ENCODE measurements at places on chromosomes 5 and 9.

GRCh38 chr5:6734781-6735180 lies 21.5 kb downstream of the TENT4A start:
- no peak for DNase-seq

DNA sequence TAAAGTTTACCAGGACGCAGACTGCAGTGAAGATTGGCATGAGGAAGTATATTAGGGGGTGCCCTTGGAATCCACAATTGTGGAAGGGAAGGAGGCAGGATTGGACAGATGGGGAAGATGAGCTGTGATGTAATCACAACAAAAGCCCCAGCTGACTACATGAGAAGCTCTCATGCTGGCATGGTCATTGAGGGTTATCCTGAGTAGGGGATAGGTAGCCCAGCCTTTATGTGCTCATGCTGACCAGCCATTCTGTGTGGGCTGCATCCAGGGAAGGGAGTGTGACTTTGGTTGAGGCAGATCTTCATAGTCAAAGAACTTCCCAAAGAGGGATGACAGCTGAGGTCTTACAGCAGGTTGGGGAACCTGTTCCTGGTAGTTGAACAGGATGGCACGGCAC lies 52.0 kb upstream of the RANBP6 start:
- no peak for DNase-seq

GRCh38 chr5:144691936-144692335 lies 521.3 kb downstream of the KCTD16 start:
- no peak for DNase-seq

- no peak for DNase-seq
Measured at GRCh38 chr5:16981700-16982099, 45.6 kb upstream of the MYO10 start.

DNA sequence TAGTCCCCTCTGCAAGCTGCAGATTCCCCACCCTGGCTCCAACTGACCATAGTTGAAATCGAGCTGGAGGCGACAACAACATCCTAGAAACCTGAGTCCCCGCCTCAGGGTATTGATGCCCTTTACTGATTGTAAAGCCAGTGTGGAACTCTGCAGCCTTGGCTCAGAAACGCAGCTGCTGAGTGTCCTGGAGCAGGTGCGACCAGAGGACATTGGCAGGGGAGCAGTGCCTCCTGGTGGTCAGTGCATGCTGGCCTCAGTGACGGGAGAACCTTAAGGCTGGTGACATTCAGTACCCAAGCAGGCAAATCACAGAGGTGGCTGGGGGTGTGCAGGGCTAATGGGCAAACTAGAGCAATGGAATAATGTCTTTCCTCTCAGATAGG lies 20.4 kb upstream of the ZNF354B start:
- no peak for DNase-seq

DNA sequence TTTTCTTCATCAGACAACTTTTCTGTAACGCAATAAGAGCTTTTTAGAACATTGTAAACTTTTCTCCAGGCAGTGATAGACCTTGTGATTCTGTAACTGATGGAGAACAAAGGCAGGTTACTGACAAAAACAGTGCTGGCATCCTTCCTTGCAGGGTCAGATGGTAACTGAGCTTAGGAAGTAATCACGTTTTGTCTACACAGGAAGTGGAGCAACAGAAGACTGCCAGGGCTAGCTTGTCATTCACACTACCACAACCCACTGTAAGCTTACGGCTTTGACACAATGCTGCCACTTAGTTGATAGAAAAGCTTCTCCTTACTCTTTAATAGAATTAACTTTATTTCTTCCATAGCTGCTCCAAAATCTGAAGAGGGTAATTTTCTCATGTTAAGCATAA lies 46.8 kb downstream of the FBN2 start:
- DNase-seq = peak; percentile 40

GRCh38 chr9:128575469-128575868 lies 23.1 kb downstream of the SPTAN1 start:
- peak; percentile 39 for DNase-seq

- peak; percentile 26 for DNase-seq
Measured at GRCh38 chr5:57845025-57845424, 362.4 kb upstream of the ACTBL2 start.

DNA sequence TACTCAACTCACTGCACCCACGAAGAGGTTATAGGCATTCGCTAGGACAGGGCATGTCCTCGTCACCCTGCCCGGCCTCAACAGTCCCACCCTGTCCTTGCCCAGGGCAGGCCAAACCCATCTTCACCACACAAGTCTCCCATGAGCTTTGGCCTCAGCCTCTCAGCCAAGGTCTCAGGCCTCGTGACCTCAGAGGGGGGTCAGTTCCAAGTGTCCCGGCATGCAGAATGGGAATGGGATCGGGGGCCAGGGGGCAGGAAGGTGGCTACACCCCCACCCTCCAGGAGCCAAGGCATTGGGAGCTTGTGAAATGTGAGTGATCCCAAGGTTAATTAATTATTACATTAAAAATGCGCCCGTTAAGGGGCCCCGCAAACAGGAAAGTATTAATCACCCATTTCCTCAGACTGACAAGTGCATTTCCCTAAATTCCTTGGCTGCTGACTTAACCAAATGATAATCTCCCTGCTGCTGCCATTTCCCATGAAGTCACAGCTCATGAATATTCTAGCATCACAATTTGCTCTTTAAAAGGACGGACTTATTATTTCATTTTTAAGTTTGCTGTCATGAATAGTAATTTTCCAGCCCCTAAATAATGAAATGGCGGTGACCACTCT lies 8.0 kb upstream of the UBAC1 start:
- DNase-seq = peak; percentile 84

- no peak for DNase-seq
Measured at GRCh38 chr5:176902911-176903664, 3.9 kb upstream of the HK3 start.

DNA sequence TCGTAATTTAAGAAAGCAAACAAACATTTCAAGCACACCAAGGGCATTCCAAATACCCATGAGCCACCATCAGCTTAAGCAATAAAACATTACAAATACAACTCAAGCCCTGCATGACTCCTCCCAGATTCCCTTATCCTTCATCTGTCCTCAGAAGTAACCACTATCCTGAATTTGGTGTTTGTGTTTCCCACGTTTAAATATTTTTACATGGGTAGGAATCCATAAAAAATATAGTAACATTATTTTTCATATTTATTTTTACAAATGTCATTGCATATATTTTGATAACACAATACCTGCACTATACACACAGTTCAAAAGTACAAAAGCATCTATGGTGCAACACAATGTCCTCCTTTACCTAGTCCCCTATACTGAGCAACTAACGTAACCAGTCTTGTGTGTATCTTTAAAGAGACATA lies 6.4 kb downstream of the PRKAA1 start:
- DNase-seq = no peak

DNA sequence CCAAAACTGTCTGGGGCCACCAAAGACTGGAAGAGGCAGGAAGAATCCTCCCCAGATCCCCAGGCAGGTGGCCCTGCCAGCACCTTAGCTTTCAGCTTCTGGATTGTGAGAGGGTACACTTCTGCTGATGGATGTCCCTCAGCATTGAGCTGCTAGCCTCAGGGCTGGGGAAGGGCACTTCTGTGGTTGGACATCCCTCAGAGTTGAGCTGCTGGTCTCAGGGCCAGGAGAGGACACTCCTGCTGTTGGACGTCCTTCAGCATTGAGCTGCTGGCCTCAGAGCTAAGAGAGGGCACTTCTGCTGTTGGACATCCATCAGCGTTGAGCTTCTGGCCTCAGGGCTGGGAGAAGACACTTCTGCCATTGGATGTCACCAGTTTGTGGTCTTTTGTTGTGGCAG lies 83.8 kb upstream of the FCN1 start:
- no peak for DNase-seq

- no peak for DNase-seq
Measured at GRCh38 chr9:14813336-14814248, 91.1 kb upstream of the CER1 start.

DNA sequence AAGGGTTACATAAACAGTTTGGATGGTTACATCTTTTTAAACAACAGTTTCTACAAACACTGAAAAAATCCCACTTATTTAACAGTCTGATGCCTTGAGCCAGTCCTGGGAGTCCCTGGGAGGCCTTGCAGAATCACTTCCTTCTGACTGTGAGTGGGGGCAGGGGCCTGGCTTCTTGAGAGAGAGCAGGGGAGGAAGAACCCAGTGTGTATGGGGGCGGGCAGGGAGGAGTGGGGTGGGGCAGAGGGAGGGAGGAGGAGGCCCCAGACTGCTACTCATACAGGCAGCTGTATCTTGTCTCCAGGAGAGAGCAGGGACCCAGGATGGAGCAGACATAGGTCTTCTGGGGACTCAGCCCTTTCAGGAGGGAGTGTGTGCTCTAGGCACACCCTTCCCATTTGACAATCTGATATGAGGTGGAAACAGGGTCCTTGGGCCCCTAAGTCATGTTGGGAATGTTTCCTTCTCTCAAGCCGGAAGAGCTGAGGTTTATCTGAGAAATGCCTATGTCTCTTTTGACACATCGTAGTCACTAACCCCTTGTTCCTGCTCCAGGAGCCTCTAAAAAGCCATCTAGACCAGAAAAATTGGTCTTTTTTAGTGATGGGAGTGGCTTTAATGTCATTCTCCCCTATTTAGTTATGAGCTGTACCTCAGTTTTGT lies 52.8 kb downstream of the IRF1 start:
- DNase-seq = peak; percentile 16

GRCh38 chr5:116446356-116447005 lies 128.1 kb downstream of the SEMA6A start:
- DNase-seq = no peak

DNA sequence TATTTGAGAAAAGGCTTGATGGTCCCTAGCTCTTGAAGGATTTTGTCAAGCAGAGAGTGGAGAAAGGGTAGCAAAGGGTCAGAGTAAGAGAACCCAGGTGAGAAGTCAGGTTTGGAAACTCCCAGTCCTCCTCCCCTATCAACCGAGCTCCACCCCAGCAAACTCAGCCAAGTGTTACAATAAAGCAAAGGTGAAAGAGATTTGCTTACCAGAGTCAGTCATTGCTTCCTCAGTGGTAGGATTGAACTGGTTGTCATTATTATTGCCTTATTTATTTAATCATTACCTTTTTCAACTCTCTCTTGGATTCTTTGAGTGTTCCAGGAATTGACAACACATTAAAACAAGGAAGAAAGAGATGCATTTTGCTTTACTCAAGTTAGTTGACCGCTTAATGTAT lies 80.5 kb downstream of the RFK start:
- DNase-seq = no peak

- DNase-seq = no peak
Measured at GRCh38 chr5:67695369-67695768, 498.8 kb upstream of the CD180 start.

GRCh38 chr5:122897283-122897602 lies 51.8 kb downstream of the SNX24 start:
- DNase-seq = no peak

DNA sequence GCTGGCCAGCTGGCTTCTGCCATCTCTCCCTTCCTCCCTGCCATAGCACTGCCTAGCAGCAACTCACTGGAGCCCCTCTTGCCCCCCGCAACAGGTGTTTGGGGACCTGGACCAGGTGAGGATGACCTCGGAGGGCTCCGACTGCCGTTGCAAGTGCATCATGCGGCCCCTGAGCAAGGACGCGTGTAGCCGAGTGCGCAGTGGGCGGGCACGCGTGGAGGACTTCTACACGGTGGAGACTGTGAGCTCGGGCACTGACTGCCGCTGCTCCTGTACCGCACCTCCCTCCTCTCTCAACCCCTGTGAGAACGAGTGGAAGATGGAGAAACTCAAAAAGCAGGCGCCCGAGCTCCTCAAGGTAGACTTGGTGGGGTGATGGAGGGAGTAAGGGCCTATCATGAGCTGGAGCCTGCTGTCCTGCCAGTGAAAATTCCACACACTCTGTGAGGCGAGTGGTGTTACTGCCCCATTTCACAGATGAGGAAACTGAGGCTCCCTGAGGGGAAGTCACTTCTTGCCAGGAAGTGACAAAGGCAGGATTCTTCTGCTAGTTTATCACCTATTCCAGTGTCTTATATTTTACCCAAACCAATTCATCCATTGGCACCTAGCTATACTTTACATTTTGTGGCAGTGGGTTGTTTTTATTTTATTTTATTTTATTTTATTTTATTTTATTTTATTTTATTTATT lies 10.1 kb downstream of the OLFML2A start:
- no peak for DNase-seq

- DNase-seq = no peak
Measured at GRCh38 chr5:141957367-141957996, 520 bp downstream of the PCDH12 start.

DNA sequence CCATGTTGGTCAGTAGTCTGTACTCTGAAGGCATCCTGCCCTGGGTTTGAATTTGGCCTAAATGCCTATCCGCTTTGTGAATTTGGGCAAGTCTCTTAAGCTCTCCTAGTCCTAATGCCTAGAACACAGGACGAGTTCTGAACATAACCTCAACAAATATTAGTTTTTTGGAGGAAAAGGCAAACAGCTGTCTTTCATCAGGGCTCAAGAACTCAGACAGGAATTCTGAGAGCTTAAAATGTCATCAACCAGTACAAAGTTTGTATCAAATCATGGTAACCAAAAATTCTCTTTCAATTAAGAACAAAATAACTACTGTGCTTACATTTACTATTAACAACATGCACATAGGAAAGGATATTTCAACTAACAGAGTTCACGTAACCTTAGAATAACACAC lies 182.5 kb upstream of the PPP1R2B start:
- no peak for DNase-seq

GRCh38 chr5:98705841-98706240 lies 67.6 kb upstream of the RGMB start:
- no peak for DNase-seq

GRCh38 chr5:56233230-56233629 lies at the start of gene ANKRD55:
Gene ANKRD55 (minus strand): TSS chr5:56233330. CDS start chr5:56232913, 417 bp downstream.
- no peak for DNase-seq

DNA sequence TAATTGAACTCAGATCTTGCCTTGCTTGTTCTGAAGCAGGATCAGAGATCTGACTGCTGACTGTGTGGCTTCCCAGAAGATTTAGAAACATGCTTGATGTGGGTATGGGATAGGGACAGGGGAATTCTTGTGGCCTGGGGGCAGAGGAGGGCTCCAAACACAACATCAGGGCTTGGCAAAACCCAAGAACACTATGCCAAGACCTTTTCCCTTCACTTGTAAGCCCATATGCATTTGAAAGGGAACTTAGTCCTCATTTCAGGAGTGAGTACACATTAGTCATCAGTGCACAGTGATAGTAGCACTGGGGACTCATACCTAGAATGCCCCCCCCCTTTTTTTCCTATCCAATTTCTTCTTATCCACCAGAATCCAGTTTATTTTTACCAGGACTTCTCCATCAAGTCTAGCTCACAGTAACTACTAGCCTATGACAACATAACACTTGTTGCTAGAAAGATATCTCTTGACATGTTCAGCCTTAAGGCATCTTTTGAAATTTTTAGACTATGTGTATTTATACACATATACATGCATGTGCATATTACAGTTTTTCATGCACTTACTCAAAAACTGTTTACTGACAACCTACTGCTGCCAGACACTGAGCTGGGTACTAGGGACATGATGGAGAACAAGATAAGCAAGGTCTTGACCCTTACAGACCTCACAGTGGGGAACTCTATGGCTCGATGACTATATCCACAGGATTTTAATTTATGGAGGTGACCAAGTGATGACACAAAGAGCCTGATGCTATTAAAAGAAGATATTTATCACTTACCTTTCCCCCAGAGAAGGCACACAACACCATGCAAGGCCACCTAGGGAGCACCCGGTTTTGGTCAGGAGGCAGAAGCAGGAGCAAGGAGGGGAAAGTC lies 158.3 kb upstream of the MAP3K1 start:
- DNase-seq = no peak

GRCh38 chr9:278651-279050 lies 64.0 kb downstream of the DOCK8 start:
- no peak for DNase-seq
